ENCODE measurements at places on chromosomes 7 and 10. TPM values are rescaled to one million over a fixed set of nuclear protein-coding genes. Genes with fewer than 3 reads are reported as not detected.
A peak's percentile ranks its signal among the peaks of the same experiment; 100 is the strongest.

The UCMA gene
- not detected for total RNA-seq

DNA sequence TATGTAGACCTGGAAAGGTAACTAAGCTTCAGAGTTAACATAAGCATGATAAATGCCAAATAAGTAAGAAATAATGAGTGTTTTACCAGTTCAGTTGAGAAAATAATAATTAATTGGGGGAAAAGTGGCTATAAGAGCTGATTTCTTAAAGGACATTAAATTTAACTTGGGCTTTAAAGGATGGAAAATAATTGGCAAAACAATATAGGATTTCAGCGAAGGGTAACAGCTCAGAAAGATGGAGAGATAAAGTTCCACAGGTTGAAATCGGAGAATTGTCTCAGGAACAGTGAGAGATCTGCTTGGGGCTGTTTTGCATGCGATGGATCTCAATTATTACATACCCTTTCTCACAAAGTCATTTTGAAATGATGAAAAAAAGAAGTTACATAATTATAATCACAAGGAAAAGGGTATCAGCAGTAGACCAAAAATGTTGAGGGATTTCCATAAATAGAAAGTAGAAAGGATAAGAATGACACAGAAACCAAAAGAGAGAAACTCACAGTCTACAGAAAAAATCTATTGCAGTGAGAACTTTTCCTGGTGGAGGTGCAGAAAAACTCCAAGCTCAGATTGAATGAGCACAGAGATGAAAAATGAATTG is 40.1 kb upstream of the ITGB8 start:
- DNase-seq = no peak

DNA sequence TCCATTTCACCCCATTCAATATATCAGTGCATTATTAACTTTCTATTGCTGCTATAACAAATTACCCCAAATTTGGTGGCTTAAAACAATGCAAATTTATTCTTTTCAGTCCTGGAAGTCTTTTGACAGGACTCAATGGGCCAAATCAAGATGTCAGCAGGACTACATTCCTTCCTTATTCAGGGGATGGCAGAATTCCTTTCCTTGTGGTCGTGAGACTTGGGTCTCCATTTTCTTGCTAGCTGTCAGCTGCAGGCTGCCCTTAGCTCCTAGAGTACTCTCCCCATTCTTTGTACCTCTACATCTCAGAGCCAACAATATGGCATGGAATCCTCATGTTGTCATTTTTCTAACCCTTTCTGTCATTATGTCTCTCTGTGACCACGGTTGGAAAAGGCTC is 310.6 kb downstream of the HDAC9 start:
- DNase-seq = no peak

- no peak for DNase-seq
These were observed 293.1 kb downstream of the ARHGAP12 start for GRCh38 chr10:31635415-31636065.

DNA sequence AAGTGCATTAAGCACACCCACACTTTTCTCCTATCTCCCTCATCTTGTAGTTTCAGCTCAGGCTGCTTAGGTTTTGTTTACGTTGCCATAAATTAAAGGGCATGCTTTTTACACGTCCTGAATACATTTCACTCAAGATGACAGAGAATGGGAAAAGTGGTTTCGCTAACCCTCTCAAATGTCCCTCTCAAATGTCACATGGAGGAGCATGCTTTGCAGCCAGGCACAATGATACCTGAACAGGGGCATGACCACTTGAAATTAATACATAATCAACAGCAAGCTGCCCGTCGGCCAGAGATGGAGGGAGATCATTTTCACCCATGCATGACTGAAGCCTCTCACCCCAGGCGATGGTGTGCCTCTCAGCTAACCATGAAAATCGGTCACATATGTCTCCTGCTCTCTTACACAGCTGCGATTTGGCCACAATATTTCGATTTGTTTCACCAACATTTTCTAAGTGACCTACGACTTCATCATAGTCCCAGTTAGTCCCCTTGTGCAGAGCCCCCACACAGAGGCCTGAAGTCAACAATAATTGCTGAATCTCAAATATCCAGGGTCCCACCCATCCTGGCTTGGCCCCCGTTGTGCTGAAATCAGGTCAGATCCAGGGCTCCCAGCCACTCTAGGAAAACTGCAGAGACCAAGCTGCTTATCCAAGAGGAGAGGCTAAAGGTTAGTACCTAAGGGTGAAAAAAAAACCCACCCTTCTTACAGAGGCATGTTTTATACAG is 373.9 kb upstream of the NFE2L3 start:
- no peak for DNase-seq

DNA sequence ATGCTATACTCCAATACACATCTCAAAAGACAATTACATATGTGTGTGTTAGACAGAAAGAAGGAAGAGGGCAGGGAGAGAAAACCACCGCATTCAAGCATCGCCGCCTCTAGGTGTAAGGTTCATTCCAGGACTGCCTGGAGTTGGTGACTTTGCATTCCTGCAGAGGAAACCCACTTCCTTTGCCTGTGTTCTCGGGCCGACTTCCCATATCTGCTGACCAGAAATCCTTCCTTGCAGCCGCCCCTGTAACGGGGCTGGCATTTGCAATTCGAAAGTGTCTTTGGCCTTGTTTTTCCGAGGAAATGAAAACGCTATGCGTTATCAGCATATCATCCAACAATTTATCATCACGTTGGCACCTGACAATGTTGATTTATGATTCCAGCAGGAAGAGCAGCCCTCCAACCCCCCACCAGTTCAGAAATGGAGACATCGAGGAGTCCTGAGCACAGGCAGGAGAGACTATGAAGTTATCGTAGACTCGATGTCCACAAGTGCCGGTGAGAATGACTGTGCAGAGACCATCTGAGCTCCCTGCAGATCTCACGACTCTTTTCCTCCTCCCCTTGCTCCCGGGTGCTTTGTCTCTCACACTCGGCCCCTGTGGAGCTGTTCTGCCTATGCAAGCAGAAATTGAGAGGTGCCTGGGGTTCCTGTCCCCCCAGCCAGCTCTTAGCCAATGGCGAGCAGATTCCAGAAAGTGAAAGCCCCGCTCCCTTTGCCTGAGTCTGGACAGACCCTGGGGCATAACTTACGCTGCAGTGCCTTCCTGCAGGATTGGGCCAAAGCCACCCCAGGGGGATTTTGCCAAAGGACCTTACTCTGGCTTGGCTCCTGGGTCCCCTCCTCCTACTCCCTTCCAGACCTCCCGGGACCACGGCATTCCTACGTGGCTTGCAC is 68.9 kb upstream of the FOXK1 start:
- peak; percentile 25 for DNase-seq

DNA sequence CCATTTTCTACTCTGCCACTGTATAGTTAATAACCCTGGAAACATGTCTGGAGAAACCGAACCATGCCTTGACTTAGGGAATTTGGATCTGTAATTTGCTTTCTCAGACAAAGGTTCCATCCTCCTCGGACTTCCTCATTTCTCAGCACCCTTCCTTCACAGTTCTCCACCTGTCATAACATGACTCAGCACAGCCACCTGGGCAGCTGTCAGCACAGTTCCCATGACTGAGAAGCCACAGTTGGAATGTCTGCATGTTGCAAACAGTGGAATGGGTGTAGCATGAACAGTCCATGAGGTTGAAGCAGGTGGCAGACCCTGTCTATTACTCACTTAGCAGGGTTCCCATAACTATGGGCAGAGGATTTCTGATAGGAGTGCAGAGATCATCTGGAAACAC is 634 bp upstream of the OR9A4 start:
- no peak for DNase-seq

GRCh38 chr7:25834050-25834449 is 317.9 kb upstream of the NFE2L3 start:
- no peak for DNase-seq

- DNase-seq = no peak
These were observed 353.7 kb downstream of the HTR7 start for GRCh38 chr10:90504172-90504571.

DNA sequence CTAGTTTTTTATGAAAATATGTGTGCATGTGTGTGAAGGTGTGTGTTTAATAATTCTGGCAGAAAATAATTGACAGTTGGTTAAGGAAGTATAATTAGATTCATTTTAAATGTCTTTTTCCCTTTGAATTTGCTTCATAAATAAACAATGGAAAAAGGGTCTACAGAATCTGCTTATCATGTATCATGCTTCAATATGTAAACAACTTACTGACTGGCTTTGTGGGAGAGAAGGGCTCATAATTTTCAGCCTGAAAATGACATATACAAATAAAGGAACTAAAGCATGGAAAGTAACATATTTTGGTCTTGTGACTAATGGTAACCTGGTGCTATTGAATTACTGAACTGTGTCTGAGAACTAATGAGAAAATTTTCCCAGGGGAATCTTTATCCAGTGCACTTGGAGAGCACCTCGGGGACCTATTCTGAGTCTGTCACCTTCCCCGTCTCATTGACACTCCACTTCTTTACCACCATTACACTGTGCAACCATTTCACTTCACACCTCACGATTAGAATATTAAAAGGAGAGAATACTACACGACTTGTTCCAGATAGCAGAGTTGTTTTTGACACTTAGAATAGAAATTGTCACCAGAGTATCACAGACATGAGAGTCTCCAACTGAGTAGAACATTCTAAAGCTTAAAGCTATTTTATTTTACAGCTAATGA is 298.6 kb downstream of the TFEC start:
- no peak for DNase-seq

Measured in MG63 (cell line).